Neuronal stem cell (in vitro differentiated cells): ENCODE measurements at places on chromosomes 11 and 22.

DNA sequence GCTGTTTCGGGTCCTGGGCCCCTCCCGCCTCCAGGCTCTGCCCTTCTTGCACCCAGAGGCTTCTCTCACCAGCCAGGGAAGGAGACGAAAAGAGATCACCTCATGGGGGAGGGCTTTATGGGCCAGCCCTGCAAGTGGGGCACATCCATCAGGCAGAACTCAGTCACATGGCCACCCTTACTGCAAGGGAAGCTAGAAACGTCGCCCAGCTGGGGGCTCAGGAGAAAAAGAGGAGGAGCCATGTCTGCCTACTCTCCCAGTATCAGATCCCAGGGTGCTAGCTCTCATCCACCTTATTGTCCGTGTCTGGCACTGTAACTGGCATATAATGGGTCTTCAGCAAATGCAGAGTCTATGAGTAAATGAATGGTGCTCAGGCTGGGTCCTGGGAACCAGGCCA lies 24.2 kb downstream of the MFNG start:
- H3K4me3 ChIP-seq: no peak overlapping the region
- no peaks in the 10 kb centered on the region for H3K4me1 ChIP-seq
- H3K36me3 ChIP-seq: no peaks in the 10 kb centered on the region
- no peaks in the 10 kb centered on the region for H3K27me3 ChIP-seq
- no peak overlapping the region for H3K27ac ChIP-seq

GRCh38 chr11:60589611-60590010 lies 74.4 kb downstream of the MS4A13 start:
- no peak for DNase-seq
- no peak overlapping the region for H3K4me3 ChIP-seq
- H3K27ac ChIP-seq: no peak overlapping the region
- no peaks in the 10 kb centered on the region for H3K27me3 ChIP-seq
- H3K36me3 ChIP-seq: no peaks in the 10 kb centered on the region

DNA sequence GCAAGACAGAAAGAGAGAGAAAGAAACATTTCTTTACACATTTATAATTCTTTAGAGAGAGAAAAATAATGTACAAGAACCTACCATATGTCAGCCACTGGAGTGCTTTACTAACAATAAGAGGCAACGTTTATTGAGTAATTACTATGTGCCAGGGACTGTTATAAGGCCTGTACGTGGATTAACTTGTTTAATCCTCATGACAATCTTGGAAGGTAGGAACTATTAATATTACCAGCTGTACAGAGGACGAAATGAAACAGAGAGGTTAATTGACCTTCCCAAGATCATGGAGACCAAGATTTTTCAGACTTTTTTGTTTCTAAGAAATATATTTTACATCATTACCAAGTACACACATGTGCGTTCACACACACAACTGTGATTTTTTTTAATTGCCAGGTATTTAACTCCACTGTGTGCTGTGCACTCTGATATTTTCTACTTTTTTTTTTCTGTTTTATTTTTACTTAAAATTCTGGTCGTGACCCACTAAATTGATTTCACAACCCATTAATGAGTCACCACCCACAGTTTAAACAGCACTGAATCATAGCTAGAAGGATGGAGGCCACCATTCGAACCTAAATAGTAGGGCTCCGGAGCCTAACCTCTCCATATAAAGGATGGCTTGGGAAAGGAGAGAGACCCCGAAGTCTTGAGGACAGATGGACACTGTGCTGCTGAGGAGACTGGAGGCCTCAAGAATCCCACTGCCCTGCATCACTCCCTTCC lies 21.4 kb downstream of the CREB3L1 start:
- peaks cover 6% of the 10 kb centered on the region for H3K4me1 ChIP-seq
- H3K27me3 ChIP-seq: peaks cover 28% of the 10 kb centered on the region
- DNase-seq: no peak
- no peaks in the 10 kb centered on the region for H3K36me3 ChIP-seq
- no peak overlapping the region for H3K4me3 ChIP-seq
- H3K27ac ChIP-seq: no peak overlapping the region

DNA sequence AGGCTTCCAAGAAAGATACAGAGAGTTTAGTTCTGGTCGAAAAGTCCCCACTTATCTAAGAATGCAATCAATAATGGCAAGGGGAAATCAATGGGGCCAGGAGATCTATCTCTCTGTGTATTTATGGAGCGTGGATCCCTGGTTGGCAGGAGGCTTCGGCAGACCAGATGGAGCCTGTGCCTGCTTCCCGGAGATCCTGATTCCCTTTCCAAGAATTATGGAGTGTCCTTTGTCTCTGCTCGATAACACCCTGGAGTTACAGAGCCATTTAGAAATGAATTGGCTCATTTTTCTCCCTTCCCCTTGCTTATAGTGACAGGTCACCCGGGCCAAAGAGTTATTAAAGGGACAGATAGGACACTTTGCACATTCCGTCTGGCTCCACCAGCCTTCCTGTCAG lies 92.4 kb downstream of the ISX start:
- H3K27me3 ChIP-seq: no peaks in the 10 kb centered on the region
- no peak overlapping the region for H3K4me3 ChIP-seq
- H3K36me3 ChIP-seq: no peaks in the 10 kb centered on the region
- no peak overlapping the region for H3K27ac ChIP-seq
- DNase-seq: no peak

- no peak for DNase-seq
- no peaks in the 10 kb centered on the region for H3K4me1 ChIP-seq
- no peak overlapping the region for H3K27ac ChIP-seq
- H3K27me3 ChIP-seq: no peaks in the 10 kb centered on the region
These were observed 1649.1 kb downstream of the LRRC4C start for GRCh38 chr11:39810358-39810757.

DNA sequence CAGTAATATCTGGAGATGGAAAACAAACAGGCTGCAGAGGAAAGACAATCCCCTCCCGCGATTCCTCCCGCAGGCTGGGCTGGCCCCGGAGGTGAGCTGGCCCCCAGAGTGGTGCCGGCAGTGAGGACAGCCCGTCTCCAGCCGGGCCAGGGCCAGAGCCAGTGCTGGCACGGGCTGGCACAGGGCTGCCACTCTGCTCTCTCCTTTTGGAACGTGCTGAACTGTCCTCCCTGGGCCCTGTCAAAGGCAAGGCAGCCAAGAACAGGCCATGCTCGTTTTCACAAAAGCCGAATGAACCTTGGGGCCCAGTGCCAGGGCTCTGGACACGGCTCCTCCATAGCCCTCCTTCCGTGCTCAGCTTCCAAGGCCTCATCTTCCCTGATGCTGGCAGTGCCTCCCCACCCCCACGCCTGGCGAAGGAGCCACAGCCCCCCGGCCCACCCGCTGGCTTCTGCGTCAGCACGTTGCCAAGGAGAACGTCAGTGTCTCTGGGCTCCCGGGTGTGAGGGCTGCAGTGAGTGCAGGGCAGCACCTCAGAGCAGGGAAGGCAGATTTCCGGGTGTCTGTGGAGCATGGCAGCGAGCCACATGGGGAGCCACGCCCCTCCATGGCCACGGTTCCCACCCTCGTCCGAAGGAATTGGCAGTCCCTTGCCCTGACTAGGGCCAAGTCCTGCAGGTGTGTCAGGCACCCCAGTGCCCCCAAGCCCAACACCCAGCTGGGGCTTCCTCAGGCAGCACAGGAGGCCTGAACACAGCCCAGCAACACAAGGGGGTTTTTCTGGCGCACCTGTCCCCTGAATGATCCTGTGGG lies 28.6 kb downstream of the GNAZ start:
- H3K27ac ChIP-seq: no peak overlapping the region
- peaks cover 8% of the 10 kb centered on the region for H3K4me1 ChIP-seq
- H3K36me3 ChIP-seq: peaks cover 16% of the 10 kb centered on the region
- H3K4me3 ChIP-seq: no peak overlapping the region
- no peaks in the 10 kb centered on the region for H3K27me3 ChIP-seq

GRCh38 chr11:11661326-11662040 lies 39.7 kb upstream of the GALNT18 start:
- no peak for DNase-seq
- no peak overlapping the region for H3K27ac ChIP-seq
- H3K27me3 ChIP-seq: no peaks in the 10 kb centered on the region
- H3K36me3 ChIP-seq: no peaks in the 10 kb centered on the region
